Glutamatergic neuron (in vitro differentiated cells): ENCODE measurements at places on chromosomes 7 and 10.

GRCh38 chr7:26504411-26505120 is 212.9 kb downstream of the SNX10 start:
- no peak for DNase-seq

DNA sequence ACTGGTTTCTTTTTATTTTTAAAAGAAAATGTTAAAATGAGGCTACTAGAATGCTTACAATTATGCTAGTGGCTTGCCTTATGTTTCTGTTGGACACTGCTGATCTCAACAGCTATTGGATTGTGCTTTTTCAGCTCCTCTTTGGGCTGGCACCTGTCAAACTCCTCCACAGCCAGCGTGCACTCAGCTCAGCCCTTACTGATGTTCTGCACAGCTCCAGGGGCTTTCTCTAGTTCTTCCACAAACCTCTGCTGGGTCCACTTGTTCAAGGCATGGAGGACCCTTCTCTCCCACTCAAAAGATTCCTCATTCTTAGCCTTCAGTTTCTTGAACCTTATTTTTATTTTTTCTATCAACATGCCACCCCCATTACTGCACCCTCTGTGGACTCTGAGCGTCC is 96.0 kb downstream of the VIPR2 start:
- DNase-seq: no peak

GRCh38 chr7:78427209-78427608 is 628.6 kb downstream of the PHTF2 start:
- DNase-seq: no peak

- DNase-seq: no peak
Observed at GRCh38 chr7:80847895-80848294, 71.0 kb downstream of the SEMA3C start.

- no peak for DNase-seq
Observed at GRCh38 chr10:12656518-12657142, 307.3 kb downstream of the CAMK1D start.

DNA sequence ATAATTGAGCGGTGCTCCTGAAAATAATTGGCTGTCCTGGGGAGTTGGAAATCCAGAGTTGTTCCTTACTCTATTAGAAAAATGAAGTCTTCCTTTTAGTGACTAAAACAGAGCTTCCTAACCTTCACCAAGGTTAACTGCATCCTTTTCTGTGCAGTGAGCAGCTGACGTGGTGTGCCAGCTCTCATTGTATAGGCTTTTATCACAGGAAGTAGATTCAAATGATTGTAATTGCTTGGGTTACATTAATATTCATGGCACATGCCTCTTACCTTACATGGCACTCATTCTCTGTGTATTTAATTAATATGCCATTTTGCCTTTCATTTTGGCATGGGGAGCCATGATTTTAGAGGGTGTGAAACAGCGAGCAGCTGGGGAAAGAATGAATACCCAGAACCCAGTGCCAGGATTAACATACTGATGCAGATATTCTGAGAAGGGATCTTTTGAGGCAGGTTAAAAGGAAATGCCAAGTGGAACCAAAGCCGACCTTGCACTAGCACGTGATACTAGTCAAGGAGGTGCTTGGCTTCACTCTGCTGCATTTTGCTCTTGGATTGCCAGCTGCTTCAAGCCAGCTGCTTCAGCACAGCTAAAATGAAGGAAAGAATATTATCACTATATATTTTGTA is 115.3 kb downstream of the ST7 start:
- no peak for DNase-seq

DNA sequence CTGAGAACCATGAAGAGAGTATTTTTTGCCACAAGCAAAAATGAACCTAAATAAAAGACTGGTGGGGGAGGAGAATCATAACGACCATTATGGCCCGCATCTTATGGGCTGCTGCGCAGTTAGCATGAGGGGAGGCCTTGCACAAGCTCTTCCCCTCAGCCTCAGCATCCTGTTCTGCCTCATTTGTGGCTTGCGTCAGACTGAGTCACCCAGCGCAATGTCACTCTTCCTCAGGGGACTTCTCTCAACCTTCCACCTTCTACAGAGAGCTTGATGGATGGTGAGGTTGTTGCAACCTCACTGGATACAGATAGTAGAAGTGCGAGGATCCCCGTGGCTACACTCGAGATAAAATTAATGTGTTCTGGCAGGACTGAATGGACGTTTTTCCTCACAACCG is 16.8 kb upstream of the GPR15LG start:
- DNase-seq: no peak

- no peak for DNase-seq
Observed at GRCh38 chr10:80268266-80268665, 21.2 kb downstream of the MAT1A start.

GRCh38 chr10:97788552-97789442 is 17.0 kb upstream of the SFRP5 start:
- DNase-seq: no peak

GRCh38 chr10:74898201-74898976 is 72.0 kb downstream of the KAT6B start:
- no peak for DNase-seq

GRCh38 chr10:6416892-6417512 is 163.1 kb downstream of the PRKCQ start:
- DNase-seq: no peak

- DNase-seq: no peak
Observed at GRCh38 chr10:3494131-3494837, 290.7 kb downstream of the KLF6 start.

- no peak for DNase-seq
Observed at GRCh38 chr10:102392306-102392705, 3.2 kb upstream of the NFKB2 start.

DNA sequence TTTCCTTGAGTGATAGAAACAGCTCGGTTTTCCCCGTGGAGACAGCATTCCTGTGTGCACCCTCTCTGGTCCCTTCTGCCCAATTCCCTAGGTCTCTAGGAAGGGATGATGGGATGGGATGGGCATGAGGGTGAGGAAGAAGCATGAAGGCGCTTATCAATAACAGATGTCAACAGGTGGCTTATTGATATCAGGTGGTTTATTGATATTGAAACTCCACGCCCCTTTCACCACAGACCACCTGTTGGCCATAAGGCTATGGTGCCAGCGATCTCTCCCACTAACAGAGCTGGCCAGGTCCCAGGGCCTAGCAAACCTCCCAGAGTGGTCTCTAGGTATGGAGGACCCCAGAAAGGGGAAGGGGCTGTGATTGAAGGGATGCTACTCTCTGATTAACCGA is 7.9 kb downstream of the MOSPD3 start:
- no peak for DNase-seq

DNA sequence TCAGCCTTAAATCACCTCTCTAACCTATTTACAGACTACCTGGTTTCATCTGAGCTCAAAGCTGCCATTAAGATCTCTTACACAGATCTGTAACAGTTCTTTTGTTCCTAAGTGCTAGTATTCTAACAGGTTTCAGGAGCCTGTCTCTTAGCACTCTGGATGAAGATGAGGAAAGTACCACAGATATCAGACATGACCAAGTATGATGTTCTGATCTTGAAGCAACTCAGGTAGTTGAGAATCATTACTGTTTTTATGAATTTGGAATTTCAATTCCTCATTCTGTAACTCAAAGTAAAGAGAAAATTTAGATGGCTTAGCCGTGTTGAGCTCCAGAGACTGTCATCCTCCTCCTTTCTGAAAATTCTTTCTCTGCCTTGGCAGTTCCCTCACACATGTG is 30.8 kb downstream of the CCDC186 start:
- no peak for DNase-seq

DNA sequence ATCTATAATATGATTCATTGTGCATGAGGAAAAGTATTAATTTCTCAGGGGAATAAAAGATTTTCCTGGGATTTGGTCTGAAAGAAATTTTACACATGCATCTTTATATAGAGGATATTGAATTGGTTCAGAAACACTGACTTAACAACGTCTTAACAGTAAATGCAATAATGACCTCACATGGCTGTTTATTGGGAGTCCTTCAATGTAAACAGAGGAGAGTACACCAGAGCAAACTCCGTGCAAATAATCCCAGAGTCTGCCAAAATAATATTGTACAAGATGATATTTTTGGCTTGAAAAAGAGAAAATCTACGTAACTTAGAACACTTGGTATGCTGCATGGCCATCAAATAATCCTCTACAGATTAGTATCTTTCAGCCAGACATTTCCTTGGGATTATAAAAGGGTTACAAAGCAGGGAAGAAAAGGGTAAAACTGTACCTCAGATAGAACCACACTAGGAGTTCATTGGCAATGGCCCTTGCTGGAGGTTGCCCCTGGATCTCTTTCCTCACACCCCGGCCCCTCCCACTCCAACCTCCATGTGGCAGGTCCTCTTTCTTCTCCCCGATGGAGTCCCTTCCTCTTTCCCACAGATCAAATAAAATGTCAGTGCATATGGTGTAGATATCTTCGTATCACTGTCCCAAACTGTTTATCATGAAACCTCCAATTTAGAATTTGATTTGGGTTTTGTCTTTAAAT is 196.4 kb downstream of the EVX1 start:
- no peak for DNase-seq

GRCh38 chr10:126919426-126919825 is 14.2 kb downstream of the DOCK1 start:
- DNase-seq: no peak

DNA sequence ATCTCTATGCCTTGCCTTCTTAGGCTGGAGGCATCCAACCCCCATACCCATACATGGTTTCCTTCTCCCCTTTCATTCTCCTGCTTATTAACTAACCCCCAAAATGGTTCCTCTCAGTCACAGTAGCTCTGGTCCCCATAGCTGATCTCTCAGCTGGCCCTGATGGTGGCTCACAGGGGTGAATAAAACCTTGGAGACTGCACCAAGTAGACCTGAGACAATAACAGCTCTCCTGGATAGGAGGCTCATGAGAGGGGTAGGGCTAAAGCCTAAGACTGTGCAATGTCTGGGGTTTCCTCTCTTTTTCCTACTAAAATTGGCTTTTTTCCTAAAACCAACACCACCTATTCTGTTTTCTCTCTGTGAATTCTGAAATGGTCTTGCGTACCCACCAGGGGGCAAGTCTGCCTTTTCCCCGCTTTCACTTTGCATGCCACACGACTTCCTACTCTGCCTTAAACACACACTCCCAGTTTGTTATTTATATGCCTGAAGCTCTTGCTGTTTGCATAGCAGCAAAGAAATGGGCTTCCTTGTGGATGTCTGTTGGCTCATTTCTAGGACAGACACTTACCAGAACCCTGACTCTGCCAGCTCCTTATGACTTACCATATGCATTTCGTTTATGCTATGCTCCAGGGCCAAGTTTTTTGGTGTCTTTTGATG is 18.4 kb upstream of the PON1 start:
- DNase-seq: no peak

- no peak for DNase-seq
Observed at GRCh38 chr7:24885716-24886115, 94.3 kb downstream of the OSBPL3 start.

DNA sequence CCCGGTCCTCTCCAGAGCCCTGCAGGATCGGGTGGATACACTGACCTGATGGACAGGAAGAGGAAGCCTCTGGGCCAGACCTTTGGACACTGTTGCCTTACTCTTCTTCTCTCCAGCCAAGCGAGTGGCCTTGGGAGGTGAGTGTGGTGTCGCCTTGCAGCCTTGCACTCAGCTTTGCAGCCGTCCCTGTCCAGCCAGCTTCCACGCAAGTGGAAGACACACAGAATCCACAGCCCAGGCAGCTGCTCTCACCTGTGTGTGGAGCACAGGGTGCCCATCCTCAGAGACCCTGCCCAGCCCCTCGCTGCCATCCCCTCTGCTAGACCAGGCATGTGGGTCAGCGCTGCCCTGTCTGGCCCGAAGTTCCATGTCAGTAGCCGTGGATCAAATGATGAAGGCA is 239.1 kb downstream of the EBF3 start:
- DNase-seq: no peak

GRCh38 chr7:36039671-36040070 is 113.4 kb upstream of the EEPD1 start:
- no peak for DNase-seq

- DNase-seq: no peak
Observed at GRCh38 chr7:128916643-128916915, 6.1 kb upstream of the KCP start.

DNA sequence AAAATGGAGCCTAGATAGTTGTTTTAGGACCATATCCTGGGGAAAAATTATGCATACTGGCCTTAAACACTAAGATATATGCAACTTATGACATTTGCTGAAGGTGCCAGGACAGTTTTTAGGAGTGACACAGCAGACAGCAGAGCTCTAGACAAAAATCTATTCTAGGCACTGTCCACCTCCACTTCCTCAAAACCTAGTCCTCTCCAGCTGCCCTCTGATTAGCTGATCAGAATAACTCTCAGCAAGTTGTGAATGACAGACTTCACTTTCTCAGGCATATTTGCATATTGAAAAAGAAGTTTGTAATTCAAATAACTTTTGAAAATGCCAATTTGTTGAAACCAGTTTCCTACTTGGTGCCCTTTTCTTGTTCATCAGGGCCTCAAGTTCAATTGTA is 152.3 kb upstream of the STEAP4 start:
- DNase-seq: no peak

GRCh38 chr10:12919574-12919973 is 81.9 kb downstream of the CCDC3 start:
- no peak for DNase-seq

DNA sequence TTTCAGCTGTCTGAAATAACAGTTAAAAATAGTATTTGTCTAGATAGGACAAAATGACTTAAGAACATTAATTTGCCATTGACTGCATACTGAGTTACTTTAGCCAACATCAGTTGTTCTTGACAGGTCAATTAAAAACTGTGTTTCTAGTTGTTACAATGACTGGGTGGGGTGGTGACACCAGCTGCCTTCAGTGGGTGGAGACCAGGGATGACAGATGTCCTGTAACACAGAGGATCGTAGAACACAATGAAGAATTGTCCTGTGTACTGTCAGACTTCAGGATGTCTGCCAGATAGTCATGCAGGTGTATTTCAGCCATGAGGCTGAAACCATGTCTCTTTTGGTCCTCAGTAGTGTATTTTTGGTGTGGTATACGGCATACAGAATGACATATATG is 24.4 kb downstream of the TRUB1 start:
- DNase-seq: peak; percentile 17

DNA sequence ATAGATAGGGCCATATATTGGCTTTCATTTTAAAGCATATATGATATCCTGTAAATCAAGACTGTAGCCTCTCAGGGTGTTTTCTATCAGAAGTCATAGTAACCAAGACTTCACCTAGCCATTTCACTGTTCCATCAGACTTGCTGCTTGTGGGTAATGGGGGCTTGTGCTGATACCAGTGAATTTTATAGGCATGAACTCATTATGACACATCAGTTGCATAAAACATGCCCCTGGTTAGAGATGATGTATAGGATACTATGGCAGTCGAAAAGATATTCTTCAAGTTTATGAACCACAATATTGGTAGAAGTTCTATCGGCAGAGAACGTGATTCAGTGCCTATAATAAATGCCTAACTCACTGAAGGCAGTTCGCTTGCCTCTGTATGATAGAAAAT is 206.4 kb downstream of the ITGB1 start:
- DNase-seq: no peak

- no peak for DNase-seq
Observed at GRCh38 chr7:45581271-45581780, 7.2 kb downstream of the ADCY1 start.

- no peak for DNase-seq
Observed at GRCh38 chr7:73443548-73444255, 10.1 kb downstream of the FZD9 start.
